ENCODE measurements at places on chromosomes 7 and 10. TPM values are rescaled to one million over a fixed set of nuclear protein-coding genes. Genes with fewer than 3 reads are reported as not detected.

GRCh38 chr10:69180525-69181204 lies 631 bp downstream of the SUPV3L1 start:
- H3K4me1 ChIP-seq, result peaks cover 19% of the 10 kb centered on the region
- H3K4me3 ChIP-seq, result peak overlapping the region; percentile 97
- peak overlapping the region; percentile 99 for H3K27ac ChIP-seq

GRCh38 chr10:1646332-1646731 lies 91.0 kb downstream of the ADARB2 start:
- H3K4me3 ChIP-seq, result no peak overlapping the region
- no peak overlapping the region for H3K27ac ChIP-seq
- H3K27me3 ChIP-seq, result no peaks in the 10 kb centered on the region
- no peaks in the 10 kb centered on the region for H3K36me3 ChIP-seq

The CAMK2B gene
- 14.7 TPM for total RNA-seq

The CRHR2 gene
- not detected for total RNA-seq

- no peak overlapping the region for H3K27ac ChIP-seq
- no peak for DNase-seq
- no peaks in the 10 kb centered on the region for H3K4me1 ChIP-seq
Observed at GRCh38 chr7:42167206-42167605, 69.8 kb downstream of the GLI3 start.

The ASCC1 gene
- total RNA-seq, result 85.7 TPM

- H3K36me3 ChIP-seq, result no peaks in the 10 kb centered on the region
- H3K4me1 ChIP-seq, result no peaks in the 10 kb centered on the region
- H3K27me3 ChIP-seq, result no peaks in the 10 kb centered on the region
- no peak overlapping the region for H3K27ac ChIP-seq
- no peak overlapping the region for H3K4me3 ChIP-seq
Observed at GRCh38 chr10:33489501-33490176, 155.2 kb upstream of the NRP1 start.

The UCMA gene
- not detected for total RNA-seq

GRCh38 chr10:22824984-22825383 lies 102.9 kb upstream of the ARMC3 start:
- no peak for DNase-seq
- H3K36me3 ChIP-seq, result no peaks in the 10 kb centered on the region
- peaks cover 4% of the 10 kb centered on the region for H3K4me1 ChIP-seq
- no peak overlapping the region for H3K27ac ChIP-seq

DNA sequence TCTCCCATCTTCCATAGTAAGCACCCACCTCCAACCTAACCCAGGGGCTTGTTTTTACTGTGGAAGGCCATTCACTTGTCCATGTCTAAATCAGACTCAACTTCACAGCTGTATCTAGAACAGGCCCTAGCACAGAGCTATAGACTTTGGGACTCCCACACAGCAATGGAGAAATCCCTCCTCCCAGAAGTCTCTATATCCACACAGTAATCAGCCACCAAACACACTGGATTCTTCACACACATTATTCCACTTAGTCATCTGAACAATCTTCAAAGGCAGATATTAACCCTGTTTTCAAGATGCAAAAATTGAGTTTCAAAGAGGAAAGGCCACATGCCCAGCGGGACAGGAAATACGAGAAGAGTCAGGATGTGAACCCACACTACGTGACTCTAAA lies 81.8 kb downstream of the MALSU1 start:
- no peaks in the 10 kb centered on the region for H3K4me1 ChIP-seq
- H3K36me3 ChIP-seq, result no peaks in the 10 kb centered on the region

The MGAM2 gene
- total RNA-seq, result 3.1 TPM

DNA sequence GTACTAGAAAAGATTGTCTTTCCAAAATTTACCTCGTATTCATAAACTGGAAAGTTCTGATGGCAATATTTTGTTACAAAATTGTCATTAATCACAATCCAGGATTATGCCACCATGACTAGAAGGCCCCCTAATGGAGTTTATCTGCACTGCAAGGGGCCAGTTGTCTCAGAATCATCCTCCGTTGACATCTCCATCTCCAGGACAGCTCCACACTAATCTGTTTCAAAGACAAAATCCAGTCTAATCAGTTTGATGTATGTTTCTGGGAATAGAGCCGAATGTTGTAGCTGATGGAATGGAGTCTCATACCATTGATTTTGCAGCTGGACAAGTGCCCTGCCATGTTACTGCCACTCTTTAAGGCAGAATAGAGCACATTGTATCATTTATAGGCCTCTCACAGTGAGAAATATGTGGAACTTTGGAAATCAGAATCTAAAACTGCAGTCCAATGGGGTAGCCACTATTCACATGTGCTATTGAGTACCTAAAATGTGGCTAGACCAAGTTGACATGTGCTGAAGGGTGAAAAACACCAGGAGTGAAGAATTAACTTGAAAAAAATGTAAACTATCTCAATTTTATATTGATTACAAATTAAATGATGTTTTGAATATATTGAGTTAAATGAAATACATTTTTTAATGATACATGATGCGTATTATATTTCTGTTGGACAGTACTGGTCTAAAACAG lies 38.3 kb upstream of the TOMM7 start:
- no peak overlapping the region for H3K4me3 ChIP-seq
- no peaks in the 10 kb centered on the region for H3K4me1 ChIP-seq
- H3K27me3 ChIP-seq, result no peaks in the 10 kb centered on the region
- peaks cover 21% of the 10 kb centered on the region for H3K36me3 ChIP-seq
- H3K27ac ChIP-seq, result no peak overlapping the region

The PROSER2 gene
- total RNA-seq, result 71.6 TPM

GRCh38 chr7:141585592-141586510 lies 34.6 kb downstream of the AGK start:
- no peaks in the 10 kb centered on the region for H3K27me3 ChIP-seq
- H3K4me1 ChIP-seq, result peaks cover 5% of the 10 kb centered on the region
- H3K27ac ChIP-seq, result no peak overlapping the region
- DNase-seq, result no peak
- H3K4me3 ChIP-seq, result no peak overlapping the region
- no peaks in the 10 kb centered on the region for H3K36me3 ChIP-seq

GRCh38 chr10:78450807-78451485 lies 417.3 kb downstream of the RPS24 start:
- no peak for DNase-seq
- no peak overlapping the region for H3K4me3 ChIP-seq
- H3K27me3 ChIP-seq, result no peaks in the 10 kb centered on the region
- no peak overlapping the region for H3K27ac ChIP-seq
- no peaks in the 10 kb centered on the region for H3K36me3 ChIP-seq

DNA sequence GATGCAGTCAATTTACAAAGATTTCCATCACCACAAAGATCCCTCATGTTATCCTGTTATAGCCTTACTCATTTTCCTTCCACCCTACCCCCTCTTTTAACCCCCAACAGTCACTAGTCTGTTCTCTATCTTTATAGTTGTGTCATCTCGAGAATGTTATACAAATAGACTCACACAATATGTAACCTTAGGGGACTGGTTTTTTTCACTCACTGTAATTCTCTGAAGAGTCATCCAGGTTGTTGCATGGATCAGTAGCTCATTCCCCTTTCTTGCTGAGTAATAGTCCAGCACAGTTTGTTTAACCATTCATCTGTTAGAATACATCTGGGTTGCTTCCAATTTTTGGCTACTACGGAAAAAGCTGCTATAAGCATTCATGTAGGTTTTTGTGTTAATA lies 121.1 kb upstream of the PDE1C start:
- H3K4me1 ChIP-seq, result no peaks in the 10 kb centered on the region
- H3K4me3 ChIP-seq, result no peak overlapping the region
- no peaks in the 10 kb centered on the region for H3K27me3 ChIP-seq
- no peaks in the 10 kb centered on the region for H3K36me3 ChIP-seq

DNA sequence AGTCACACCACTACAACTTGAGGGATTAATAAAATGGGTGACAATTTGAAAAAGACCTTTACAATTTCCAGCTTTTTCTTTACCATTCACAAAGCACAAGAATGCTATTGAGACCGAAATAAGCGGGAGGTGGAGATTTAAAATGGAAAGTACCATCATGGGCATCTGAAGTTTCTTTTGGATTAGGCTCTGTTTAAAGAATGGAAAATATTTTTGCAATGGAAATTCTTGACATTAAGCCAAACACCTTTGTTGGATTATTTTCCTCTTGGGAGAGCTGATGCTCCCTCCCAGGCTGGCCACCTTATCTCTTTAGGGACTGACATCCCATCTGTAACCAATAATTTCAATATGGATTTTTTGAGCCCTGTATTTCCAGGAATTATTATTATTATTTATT lies 62.5 kb downstream of the BPGM start:
- peaks cover 10% of the 10 kb centered on the region for H3K4me1 ChIP-seq
- no peak overlapping the region for H3K27ac ChIP-seq
- no peaks in the 10 kb centered on the region for H3K36me3 ChIP-seq
- H3K27me3 ChIP-seq, result no peaks in the 10 kb centered on the region
- DNase-seq, result no peak

The PUS7 gene
- 7.9 TPM for total RNA-seq

- H3K27me3 ChIP-seq, result no peaks in the 10 kb centered on the region
- no peak for DNase-seq
- no peak overlapping the region for H3K4me3 ChIP-seq
- H3K36me3 ChIP-seq, result no peaks in the 10 kb centered on the region
- no peaks in the 10 kb centered on the region for H3K4me1 ChIP-seq
Observed at GRCh38 chr7:84112771-84113170, 81.8 kb downstream of the SEMA3A start.

- no peak overlapping the region for H3K4me3 ChIP-seq
- no peaks in the 10 kb centered on the region for H3K27me3 ChIP-seq
- H3K27ac ChIP-seq, result no peak overlapping the region
- H3K4me1 ChIP-seq, result no peaks in the 10 kb centered on the region
Observed at GRCh38 chr10:19480353-19480752, 335.9 kb upstream of the PLXDC2 start.

DNA sequence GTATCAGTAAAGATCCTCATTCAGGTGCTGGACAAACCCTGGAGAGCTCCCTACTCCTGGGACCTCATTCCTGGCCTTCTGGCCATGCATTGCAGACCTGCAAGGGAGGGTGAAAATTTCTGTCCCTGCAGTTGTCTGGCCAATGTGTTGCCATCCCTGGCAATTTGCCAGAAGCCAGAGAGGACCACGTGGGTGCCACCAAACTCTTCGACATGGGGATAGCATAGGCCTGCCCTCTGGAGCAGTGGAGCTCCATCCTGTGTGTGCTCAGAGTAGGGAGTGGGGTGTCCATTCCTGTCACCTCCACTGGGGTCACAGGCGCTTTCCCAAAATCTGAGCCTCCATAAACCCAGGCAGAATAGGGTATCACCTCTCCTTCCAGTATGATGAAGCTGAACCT lies 31.2 kb downstream of the DMBT1 start:
- no peaks in the 10 kb centered on the region for H3K27me3 ChIP-seq
- no peak overlapping the region for H3K4me3 ChIP-seq
- no peaks in the 10 kb centered on the region for H3K36me3 ChIP-seq
- H3K27ac ChIP-seq, result no peak overlapping the region
- H3K4me1 ChIP-seq, result no peaks in the 10 kb centered on the region

- peak overlapping the region; percentile 98 for H3K4me3 ChIP-seq
- H3K27me3 ChIP-seq, result no peaks in the 10 kb centered on the region
- no peaks in the 10 kb centered on the region for H3K36me3 ChIP-seq
- peak overlapping the region; percentile 94 for H3K27ac ChIP-seq
- no peaks in the 10 kb centered on the region for H3K4me1 ChIP-seq
Observed at GRCh38 chr7:1457949-1458682, 1.2 kb downstream of the MICALL2 start.

GRCh38 chr10:36681751-36682632 lies 443.4 kb upstream of the ANKRD30A start:
- no peak for DNase-seq
- no peak overlapping the region for H3K4me3 ChIP-seq
- no peaks in the 10 kb centered on the region for H3K27me3 ChIP-seq
- H3K4me1 ChIP-seq, result peaks cover under 1% of the 10 kb centered on the region
- no peak overlapping the region for H3K27ac ChIP-seq
- H3K36me3 ChIP-seq, result no peaks in the 10 kb centered on the region

GRCh38 chr7:23476286-23477156 lies 6.2 kb upstream of the IGF2BP3 start:
- peaks cover 92% of the 10 kb centered on the region for H3K27me3 ChIP-seq
- H3K4me3 ChIP-seq, result no peak overlapping the region
- H3K27ac ChIP-seq, result no peak overlapping the region
- DNase-seq, result no peak
- H3K36me3 ChIP-seq, result no peaks in the 10 kb centered on the region
